Stimulated activated CD8-positive, alpha-beta memory T cell treated with anti-CD3 and anti-CD28 coated beads, Interleukin-4, amount 100 ng/mL, for 48 hours (primary cell): ENCODE measurements at places on chromosomes 7 and 10.

DNA sequence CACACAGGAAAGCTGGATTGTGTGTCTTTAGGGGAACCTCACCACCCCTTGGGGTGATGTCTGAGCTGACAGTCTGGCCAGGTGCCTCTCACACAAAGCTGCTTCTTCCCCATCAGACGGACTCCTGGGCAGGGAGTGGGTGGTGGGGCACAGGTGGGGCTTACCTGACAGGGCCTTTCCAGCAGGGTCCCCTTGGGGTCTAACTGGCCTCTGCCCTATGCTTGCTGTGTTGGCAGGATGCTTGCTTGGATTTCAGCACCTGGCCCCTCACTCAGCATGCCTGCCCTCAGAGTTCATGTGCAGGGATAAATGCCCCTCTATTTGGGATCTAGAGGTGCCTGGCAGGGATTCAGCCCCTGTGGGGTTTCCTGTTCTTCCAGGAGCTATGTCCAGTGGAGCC is 496.9 kb upstream of the ZMIZ1 start:
- no peak for DNase-seq

GRCh38 chr10:3853547-3854303 is 68.7 kb upstream of the KLF6 start:
- no peak for DNase-seq

DNA sequence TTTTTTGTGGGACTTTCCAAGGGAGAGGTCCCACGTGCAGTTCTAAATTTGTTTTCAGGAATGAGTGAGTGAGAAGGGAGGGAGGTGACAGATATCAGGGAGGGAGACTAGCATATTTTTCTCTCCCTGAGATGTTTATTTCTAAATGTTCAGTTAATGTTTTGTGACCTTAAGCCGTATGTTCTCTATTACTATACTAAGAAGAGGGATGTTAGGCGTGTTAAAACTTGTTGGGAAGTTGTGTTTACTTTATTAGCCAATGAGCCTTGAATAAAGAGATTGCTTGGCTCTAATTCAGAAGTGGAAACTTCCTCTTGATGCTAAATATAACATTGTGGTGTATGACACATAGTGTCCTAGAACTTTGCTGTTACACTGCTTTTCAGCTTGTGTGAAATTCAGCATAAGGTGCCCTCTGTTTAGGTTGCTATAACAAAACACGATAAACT is 37.3 kb downstream of the DNAH11 start:
- no peak for DNase-seq

DNA sequence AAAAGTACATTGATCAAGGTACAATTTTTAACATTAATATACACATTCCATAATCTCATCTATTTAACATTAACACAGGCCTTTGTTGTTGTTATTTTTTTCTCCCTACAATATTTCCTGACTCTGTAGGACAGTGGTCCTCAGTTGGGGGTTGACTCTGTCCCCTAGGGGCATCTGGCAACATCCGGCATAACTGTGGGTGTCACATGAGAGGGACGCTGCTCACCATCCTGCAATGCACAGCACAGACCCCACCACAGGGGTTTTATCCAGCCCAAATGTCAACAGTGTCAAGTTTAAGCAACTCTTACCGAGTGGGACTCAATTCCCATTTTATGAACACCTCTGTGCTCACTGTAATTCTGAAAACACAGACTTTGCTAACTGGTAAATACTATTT is 8.8 kb downstream of the IDI1 start:
- DNase-seq: no peak

DNA sequence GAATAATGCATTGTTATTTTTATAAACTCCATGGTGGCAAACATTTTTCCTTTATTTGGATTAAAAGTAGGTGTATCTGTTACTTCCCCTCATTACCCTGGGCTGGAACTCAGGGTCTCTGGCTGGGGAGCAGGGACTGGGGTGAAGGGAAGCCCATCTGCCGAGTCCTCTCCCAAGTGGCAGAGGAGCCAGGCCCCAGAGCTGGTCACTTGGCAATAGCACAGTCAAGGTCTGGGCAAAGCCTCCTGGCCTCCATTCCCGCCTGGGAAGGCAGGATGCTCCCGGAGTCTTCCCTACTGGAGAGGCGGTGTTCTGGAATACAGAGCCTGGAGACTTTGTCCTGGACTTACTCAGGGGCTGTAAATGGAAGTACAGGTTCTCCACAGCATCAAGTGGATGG is 76.2 kb downstream of the CDH23 start:
- no peak for DNase-seq

DNA sequence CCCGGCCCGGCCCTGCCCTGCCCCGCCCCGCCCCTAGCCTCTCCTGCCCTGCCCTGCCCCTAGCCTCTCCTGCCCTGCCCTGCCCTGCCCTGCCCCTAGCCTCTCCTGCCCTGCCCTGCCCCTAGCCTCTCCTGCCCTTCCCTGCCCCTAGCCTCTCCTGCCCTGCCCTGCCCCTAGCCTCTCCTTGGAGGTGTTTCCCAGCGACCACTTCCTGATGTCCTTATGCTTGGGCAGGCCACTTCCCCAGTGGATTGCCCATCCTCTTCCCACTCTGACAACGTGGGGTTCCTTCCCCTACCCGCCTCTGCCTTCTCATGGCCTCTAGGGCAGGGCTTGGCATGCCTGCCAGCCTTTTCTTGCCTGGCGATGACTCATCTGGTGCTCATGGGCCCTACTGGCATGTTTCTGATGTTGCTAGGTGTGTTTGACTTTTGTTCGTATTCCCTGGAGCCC is 21.2 kb downstream of the PRXL2A start:
- DNase-seq: no peak

DNA sequence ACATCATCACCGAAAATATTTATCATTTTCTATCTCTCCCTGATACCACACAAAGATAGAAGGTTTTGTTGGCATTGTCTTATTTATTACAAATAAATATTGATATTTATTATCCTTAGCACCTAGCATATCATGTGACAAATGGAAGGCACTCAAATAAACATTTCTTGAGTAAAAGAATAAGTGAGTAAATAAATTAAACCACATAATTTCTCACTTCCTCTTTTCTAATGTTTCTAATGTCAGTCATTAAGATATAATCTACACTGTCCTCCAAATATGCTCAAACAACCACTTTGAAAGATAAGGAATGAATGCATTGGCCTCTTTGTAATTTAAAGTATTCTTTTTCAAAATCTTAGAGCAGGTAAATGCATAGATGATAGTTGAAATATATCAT is 1027.8 kb upstream of the LRRTM3 start:
- no peak for DNase-seq

DNA sequence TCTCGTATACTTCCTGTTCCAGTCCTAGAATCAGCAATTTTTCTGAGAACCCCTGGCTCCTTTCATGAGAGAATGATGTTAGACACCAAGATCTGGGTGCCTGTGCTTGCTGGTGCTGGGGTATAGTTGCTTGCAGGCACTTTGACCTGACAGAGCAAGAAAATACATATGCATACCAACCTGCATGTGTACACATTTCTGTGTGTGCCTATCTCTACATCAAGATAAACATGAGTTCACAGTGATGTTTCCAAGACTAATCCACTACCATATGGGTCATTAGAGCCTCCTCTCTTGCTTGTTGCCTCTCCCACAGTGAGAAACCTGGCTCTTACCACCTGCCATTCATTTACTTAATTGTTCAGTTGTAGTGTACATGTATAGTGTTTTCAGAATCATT is 229.1 kb upstream of the IGFBP3 start:
- DNase-seq: no peak

- DNase-seq: no peak
Measured at GRCh38 chr10:101080933-101081931, 19.4 kb downstream of the KAZALD1 start.

GRCh38 chr7:127907110-127908040 is 123.9 kb downstream of the LRRC4 start:
- DNase-seq: no peak

DNA sequence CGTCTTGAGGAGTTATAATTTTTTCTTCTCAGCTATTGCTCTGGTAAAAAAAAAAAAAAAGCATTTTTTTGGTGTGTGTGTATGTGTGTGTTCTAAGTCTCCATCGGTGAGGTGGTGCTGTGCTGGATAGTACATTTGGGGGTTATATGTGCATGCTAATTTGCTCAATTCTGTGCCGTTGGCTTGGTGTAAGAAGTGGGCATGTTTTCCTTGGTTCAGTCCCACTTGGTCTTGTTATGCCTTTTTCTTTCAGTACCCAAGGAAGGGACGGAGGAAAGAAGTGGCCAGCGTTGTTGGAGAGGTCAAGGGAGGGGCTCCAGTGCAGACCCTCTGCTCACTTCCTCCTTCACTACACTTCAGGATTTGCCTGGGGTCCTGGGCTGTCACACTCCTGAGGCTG is 20.4 kb downstream of the LRMDA start:
- DNase-seq: no peak

DNA sequence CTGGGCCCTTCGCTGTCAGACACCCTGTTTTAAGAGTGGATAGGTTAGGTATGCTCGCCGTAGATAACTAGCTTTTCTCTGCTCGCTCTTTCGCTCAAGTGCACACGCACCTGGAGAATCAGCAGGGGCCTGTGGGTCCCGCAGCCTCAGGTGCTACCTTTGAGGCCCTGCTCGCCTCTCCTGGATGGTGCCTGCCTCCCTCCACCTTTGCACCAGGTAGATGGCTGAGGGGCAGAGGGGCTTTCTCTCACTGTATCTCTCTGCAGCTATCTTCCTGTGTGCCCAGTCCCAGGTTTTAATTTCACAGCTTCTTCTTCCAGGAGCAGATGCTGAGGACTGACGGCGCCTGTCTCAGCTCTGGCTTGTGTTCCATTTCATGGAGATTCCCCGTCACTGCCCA is 227.9 kb downstream of the TCF7L2 start:
- DNase-seq: no peak

GRCh38 chr7:106206826-106207541 is 77.8 kb downstream of the NAMPT start:
- no peak for DNase-seq

DNA sequence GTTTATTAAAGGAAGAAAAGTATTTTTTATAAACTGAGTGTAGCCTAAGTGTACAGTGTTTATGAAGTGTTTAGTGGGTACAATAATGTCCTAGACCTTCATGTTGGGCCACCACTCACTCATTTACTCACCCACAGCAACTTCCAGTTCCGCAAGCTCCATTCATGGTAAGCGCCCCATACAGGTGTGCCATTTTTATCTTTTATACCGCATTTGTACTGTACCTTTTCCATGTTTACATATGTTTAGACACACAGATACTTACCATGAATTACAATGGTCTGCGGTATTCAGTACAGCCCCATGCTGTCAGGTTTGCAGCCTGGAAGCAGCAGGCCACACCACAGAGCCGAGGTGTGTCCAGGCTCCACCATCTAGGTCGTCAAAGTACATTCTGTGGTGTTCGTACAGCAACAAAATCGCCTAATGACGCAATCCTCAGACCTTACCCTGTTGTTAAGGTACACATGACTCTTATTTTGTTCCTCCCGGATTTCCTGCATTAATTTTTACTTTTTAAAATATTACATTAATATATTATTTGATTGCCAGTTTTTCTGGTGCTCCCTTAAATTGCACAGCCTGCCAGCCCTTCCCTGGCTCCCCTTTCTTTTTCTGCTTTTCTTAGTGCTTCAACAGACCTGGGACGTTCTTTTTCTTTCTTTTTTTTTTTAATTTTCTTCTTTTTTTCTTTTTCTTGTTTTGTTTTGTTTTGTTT is 881 bp upstream of the SSBP1 start:
- peak; percentile 33 for DNase-seq

DNA sequence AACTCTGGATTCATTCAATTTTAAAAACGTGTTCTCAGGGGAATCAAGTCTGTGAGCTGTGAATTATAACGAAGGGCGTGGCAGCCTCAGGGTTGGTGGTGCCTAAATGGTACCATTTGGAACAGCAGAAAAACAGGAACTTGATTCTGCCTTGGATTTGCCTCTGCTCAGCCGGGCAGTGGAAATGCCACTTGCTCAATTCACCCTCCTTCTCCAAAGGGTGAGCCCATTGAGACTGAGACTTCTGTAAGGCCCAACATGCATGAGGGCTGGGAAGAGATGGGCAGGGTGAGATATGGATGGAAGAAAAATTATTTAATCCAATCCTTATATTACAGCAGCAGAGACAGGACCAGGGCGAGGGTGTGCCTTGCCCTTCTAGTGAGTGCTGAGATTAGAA is 107.1 kb upstream of the HABP2 start:
- DNase-seq: no peak

DNA sequence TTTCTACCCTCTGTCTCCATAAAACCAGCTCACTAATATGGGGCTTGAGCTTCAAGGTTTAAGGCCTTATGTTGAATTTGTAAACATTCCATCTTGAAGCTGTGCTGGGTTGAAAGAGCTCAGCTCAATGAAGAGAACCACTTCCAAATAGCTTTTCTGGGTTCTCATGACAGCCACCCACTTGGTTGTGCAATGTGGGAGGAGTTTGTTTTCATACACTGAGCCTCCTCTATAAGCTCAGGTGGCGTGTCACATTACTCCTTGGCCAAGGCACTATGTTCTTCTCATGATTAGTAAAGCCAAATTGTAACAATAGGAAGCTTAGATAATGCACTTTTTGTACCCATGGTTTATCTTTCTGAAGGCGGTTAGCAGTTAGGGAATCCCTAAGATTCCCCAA is 265.6 kb downstream of the PTEN start:
- no peak for DNase-seq

GRCh38 chr10:31073211-31073610 is 41.5 kb upstream of the ZNF438 start:
- DNase-seq: no peak

DNA sequence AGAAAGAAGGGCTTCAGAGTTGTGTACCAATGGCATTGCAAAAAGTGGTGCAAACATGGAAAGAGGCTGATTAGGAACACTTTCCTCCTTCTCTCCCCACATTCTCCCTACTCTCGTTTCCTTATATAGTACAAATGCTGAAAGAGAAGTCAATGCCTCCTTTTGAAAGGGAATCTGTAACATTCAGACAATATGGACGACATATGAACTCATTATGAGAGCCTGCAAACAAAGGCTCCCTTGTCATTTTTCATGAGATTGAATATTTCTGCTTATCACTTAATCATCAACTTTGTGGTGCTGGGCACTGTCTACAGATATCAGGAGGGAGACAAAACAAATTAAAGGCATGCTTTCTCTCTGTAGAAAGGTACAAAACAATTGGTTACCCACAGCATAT is 437.1 kb upstream of the PHF14 start:
- DNase-seq: no peak

- no peak for DNase-seq
Measured at GRCh38 chr10:23151071-23151470, 41.0 kb upstream of the PTF1A start.
